ENCODE measurements at places on chromosomes 3 and 15.

DNA sequence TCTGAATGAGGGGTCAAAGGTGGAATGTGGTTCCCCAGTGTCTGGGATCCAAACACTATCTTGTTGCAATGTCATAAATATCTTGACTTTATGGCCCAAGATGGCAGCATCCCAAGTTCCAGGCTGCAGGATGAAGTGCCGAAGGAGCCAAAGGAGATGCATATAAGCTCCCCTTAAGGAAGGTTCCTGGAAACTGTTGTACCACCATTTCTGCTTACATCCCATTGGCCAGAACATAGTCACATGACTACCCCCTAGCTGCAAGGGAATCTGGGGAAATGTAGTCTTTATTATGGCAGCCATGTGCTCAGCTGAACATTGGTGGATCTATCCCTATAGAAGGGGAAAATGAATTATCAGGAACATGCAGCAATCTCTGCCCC, 54.3 kb downstream of the BDH1 start:
- DNase-seq = no peak

DNA sequence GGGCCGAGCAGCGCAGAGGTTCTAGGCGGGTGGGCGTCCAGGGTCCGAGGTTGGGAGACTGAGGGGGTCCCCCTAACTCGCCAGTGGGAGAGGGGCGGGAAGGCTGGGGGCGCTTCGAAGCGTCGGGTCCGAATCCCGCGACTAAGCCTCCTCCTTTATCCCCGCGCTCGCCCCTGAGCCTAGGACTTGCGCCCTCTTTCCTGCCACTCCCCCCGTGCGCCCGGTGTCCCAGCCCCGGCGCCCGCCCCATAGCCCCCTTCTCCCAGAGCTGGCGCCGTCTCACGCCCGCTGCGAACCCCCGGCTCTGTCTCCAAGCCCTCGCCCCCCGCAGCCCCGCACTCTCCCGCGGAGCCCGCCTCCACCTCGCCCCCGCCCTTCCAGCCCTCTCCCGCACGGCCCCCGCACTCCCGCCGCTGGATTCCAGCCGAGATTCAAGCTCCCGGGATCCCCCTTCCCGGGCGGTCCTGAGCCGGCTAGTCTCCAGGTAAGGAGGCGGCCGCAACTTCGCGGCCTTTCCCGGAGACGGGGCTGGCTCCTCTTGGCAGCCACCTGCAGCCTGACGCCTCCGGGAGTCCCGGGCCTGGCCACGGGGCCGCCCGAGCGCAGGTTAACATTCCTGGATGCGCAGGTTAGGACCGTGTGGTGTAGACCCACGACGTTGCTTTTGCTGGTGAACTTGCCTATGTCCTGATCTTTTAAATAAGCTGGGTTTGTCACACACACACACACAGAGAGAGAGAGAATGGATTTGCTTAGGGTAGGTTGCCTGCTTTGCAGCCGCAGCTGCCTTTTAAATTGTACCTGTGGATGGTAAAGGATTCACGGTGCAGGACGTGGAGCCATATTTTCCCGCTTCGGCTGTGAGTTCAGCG, 563 bp downstream of the PXYLP1 start:
- no peak for DNase-seq

DNA sequence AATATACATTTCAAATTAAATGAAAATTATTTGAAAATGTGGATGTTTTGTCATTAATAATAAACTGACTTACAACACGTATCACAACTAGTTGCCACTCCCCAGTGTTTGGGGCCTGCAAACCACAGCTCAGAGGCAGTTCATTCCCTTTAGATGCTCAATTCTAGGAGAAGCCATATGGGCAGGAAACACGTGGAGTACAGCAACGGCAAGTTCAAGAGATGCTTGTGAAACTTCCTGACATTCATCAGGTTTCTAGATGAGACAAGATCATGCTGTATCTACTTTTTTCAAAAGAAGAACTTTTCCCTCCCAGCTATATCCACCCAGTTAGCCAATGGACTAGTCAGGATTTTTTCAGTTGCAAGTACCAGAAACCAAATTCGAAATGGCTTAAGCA, 17.6 kb upstream of the PLA2G4D start:
- no peak for DNase-seq

- DNase-seq = no peak
These were observed 85.5 kb downstream of the FLNB start for GRCh38 chr3:58093574-58094195.

DNA sequence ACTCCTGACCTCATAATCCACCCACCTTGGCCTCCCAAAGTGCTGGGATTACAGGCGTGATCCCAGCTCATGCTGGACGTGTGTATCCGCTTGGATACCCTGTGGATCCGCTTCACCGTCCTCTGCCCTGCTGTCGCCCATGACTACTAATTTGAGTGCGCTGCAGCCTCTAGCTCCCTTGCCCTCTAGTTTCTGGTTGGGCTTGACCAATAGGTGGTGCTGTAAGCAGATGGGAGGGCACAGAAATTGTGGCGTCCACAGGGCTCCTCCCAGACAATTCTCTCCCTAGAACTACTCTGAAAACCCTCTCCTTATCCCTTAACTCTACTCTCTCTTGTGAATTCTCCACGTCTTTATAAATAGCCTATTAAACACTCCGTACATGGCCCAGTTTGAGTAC, 36.2 kb downstream of the ZPLD1 start:
- DNase-seq = no peak

DNA sequence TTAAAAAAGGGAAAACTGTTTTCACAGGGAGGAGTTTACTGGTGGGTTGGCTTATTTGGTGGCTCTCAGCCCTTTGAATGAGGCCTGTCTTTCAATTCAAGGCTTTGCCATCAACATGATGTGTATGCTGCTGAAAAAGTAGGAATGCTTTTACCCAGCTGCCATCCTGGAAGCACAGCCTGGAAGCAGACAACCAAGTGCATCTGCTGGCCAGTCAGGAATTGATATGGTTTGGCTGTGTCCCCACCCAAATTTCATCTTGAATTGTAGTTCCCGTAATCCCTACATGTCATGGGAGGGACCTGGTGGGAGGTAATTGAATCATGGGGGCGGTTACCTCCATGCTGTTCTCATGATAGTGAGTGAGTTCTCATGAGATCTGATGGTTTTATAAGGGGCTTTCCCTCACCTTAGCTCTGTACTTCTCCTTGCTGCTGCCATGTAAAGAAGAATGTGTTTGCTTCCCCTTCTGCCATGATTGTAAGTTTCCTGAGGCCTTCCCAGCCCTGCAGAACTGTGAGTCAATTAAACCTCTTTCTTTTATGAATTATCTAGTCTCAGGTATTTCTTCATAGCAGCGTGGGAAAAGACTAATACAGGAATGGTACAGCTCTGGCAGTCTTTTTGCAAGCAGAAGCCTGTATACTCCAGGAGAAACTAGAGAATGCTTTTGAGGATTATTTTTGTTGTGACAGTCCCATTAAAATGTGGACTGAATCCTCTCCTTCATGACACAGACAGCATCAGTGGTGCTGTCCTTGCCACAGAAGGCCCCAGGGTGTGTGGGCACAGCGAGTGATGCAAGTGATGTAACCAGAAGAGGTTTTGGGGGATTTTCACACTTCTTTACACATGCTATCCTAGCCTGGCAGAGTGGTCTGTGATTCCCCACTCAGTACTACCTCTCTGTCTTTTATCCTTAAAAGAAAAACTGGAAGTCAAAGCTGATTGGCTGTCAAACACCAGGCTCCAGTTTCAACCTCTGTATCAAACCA, 20.0 kb downstream of the PLCL2 start:
- no peak for DNase-seq
